Fibroblast of lung (primary cell): ENCODE measurements at places on chromosomes 7 and 10. TPM values are rescaled to one million over a fixed set of nuclear protein-coding genes. Genes with fewer than 3 reads are reported as not detected.

Gene ADCYAP1R1
- total RNA-seq = not detected in 2 replicates

Gene DRGX
- total RNA-seq = not detected in 2 replicates

Gene IQCE
- total RNA-seq = 7.7 and 8.3 TPM in 2 replicates

Gene KAZALD1
- 14.4 and 19.8 TPM in 2 replicates for total RNA-seq

Gene OTUD1
- total RNA-seq = 6.7 and 6.8 TPM in 2 replicates

Gene GPR146
- 3.1 and 3.3 TPM in 2 replicates for total RNA-seq

Gene WNT8B
- total RNA-seq = not detected in 2 replicates

Gene CDH23
- total RNA-seq = 0.17 and 0.51 TPM in 2 replicates

Gene MYPN
- total RNA-seq = under 0.01 and 1.2 TPM in 2 replicates

Gene COG5
- total RNA-seq = 28.2 and 34.5 TPM in 2 replicates

Gene ELAPOR2
- 5.6 and 5.9 TPM in 2 replicates for total RNA-seq

Gene TACC2
- 4.6 and 7.6 TPM in 2 replicates for total RNA-seq

Gene H2BK1
- not detected in 2 replicates for total RNA-seq

Gene DLG5
- 40.1 and 40.8 TPM in 2 replicates for total RNA-seq

Gene NUTM2E
- under 0.01 TPM in 1 of 2 replicates, not detected in the other for total RNA-seq

Gene MLXIPL
- 0.51 TPM in 1 of 2 replicates, not detected in the other for total RNA-seq

Gene UTF1
- total RNA-seq = not detected in 2 replicates

Gene LIPF
- total RNA-seq = not detected in 2 replicates

Gene GBX1
- not detected in 2 replicates for total RNA-seq
